ENCODE measurements at places on chromosomes 16 and 17. TPM values are rescaled to one million over a fixed set of nuclear protein-coding genes. Genes with fewer than 3 reads are reported as not detected.

Gene BAIAP3
- total RNA-seq: 2.0 TPM

Gene HBA1
- 7.9 TPM for total RNA-seq

Gene C17orf113
- 0.48 TPM for total RNA-seq

Gene SPATA33
- 3.9 TPM for total RNA-seq

Gene ZDHHC7
- 17.1 TPM for total RNA-seq

Gene TP53TG3
- not detected for total RNA-seq

Gene TBC1D3H
- not detected for total RNA-seq

Gene HSPB9
- total RNA-seq: not detected

Gene PTGES3L
- 0.28 TPM for total RNA-seq

Gene RCVRN
- total RNA-seq: not detected

Gene KRTAP9-2
- total RNA-seq: not detected

Gene AATK
- 0.56 TPM for total RNA-seq

Gene ZNF469
- total RNA-seq: 0.24 TPM

Gene C17orf50
- total RNA-seq: not detected

Gene PMP22
- total RNA-seq: 6.3 TPM

Gene FOXC2
- 0.28 TPM for total RNA-seq

Gene DOC2B
- 32.5 TPM for total RNA-seq

Gene STX1B
- 0.80 TPM for total RNA-seq

Gene FBXO39
- 0.68 TPM for total RNA-seq

Gene CCL13
- total RNA-seq: 0.24 TPM

Gene HGS
- 62.5 TPM for total RNA-seq

Gene TEX14
- total RNA-seq: 0.24 TPM

Data from esophagus mucosa (tissue), 1 donor.